ENCODE measurements at places on chromosomes 5 and 9.

- DNase-seq, result no peak
Observed at GRCh38 chr9:91214086-91214485, 147.6 kb downstream of the AUH start.

GRCh38 chr9:20753761-20754160 is 69.7 kb downstream of the FOCAD start:
- DNase-seq, result no peak

- no peak for DNase-seq
Observed at GRCh38 chr9:23682891-23683431, 143.1 kb downstream of the ELAVL2 start.

DNA sequence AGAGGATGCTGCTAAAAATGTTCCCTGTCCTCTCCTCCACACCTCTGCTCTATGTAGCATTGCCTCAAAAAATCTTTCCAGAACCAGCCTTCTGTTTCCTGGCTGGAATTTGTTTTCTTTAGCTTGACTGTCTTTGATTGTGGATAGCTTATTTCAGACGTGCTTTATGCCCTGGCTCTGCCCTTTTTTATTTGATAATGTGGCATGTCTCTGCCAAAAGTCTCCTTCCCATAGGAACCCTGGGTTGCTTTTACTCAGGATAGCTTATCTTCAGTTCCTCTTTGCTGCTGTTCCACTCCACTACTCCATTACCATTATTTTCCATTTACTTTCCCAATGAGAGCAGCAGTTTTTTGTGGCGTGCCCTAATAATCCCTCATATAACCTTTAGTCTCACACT is 885 bp upstream of the TMEM252 start:
- no peak for DNase-seq

DNA sequence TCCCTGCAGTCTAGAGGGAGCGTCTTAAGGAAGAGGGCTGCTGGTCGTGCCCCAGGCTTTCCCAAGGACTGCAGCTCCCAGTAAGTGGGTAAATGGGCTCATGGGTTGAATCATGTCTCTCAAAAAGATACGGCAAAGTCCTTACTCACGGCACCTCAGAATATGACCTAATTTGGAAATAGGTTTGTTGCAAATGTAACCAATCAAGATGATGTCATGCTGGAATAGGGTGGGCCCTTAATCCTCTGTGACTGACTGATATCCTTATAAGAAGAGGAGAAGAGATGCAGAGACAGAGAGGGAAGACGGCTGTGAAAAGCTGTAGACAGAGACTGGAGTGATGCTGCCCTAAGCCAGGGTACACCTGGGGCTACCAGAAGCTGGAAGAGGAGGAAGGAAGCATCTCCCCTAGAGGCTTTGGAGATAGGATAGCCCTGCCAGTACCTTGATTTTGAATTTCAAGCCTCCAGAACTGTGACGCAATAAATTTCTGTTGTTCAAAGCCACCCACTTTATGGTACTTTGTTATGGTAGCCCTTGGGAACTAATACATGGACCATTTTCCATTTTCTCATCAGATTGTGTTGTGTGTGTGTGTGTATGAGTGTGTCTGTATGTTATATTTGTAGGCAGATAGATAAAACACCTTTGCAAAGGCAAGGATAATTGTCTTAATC is 15.0 kb downstream of the GALNT10 start:
- DNase-seq, result peak; percentile 64

- DNase-seq, result no peak
Observed at GRCh38 chr9:74443036-74443750, 53.9 kb upstream of the RORB start.

- DNase-seq, result no peak
Observed at GRCh38 chr5:157030692-157031091, 28.2 kb downstream of the HAVCR1 start.

DNA sequence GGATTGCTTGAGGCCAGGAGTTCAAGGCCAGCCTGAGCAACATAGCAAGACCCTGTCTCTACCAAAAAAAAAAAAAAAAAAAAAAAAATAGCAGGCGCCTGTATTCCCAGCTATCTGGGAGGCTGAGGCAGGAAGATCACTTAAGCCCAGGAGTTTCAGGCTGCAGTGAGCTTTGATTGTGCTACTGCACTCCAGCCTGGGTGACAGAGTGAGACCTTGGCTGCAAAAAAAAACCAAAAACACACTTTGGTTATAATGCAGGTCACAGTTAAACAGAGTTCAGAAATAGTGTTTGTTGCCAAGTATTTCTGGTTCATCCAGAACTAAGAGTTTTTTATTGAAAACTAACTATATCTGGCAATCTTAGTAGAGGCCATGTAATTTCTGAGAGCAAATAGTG is 24.1 kb upstream of the IL6ST start:
- no peak for DNase-seq

DNA sequence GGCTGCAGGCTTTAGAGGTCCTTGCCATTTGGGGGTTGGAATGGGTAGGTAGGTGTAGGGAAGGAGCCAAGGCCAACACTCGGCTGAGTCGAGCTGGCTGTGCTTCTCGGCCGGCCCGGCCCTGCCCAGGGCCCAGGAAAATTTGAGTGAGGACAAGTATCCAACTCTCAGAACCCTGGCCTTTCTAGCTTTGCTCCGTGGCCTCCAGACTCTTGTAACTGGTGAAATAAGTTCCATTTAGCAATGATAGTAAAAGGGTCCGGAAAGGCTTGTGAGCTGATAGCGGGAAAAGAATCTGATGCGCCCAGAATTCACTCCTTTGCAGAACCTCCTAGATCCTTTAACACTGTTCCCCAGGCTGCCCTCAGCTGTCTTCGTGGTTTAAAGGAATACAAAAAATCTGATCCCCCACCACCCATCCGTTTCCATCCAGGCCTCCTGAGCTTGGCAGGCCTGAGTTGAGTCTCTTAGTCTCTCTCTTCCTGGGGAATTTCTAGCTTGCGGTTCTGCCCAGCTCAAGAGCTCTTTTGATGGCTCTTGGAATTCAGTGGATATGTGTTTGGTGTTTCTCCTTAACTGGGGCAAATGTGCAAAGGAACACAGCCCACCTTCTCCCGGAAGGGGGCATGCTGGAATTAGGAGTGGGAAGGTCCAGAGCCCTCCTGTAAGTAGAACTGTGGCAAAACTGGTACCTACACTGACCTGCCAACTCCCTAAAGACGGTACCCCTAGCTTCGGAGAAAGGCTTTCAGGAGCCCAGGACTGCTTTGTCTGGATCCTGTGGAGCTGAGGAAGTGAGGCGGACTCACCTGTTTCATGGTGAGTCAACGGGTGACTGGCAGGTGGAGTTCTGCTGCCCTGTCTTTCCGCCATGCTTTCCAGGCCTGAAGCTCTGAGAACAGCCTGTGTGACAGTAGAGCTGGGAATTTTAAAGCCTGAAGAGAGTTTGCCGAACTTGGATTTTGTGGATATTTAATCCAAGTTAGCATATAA is 1.7 kb downstream of the DMRT3 start:
- no peak for DNase-seq

DNA sequence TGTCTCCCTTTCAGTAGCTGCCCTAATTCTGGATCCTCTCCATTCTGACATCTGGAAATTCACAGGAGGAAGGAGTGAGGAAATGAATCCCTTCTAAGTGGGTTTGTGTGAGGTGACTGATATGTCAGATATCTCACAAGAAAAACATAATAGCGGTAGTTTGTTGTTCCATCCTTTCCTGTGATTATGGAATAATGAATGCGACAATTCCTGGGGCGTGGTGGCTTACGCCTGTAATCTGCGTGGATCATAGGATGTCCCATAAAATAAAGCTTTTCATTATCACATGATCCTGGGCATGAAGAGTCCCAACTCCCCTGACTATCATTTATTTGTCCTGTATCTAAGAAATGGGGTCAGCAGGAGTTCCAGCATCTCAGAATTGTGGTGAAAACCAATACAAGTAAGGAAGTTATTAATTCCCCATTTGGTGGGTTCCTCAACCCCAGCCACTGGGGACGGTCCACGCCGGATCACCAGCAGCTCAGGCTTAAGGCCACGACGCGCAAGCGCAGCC is 375 bp upstream of the C5orf24 start:
- peak; percentile 22 for DNase-seq

DNA sequence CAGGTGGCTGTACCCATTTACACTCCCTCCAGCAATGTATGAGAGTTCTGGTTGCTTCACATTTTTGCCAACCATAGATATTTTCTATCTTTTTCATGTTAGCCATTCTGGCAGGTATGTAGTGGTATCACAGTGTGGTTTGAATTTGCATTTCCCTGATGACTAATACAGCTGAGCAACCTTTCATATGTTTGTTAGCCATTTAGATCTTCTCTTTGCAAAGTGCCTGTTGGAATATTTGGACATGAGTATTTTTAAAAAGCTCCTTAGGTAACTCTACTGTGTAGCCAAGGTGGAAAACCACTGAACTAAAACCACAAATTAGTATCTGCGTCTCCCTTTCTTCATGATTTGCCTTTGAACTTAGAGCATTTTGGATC is 31.9 kb downstream of the IRF1 start:
- peak; percentile 76 for DNase-seq

- no peak for DNase-seq
Observed at GRCh38 chr9:137311986-137312851, 10.1 kb upstream of the NRARP start.

GRCh38 chr5:140075371-140075770 is 32.3 kb upstream of the NRG2 start:
- no peak for DNase-seq

DNA sequence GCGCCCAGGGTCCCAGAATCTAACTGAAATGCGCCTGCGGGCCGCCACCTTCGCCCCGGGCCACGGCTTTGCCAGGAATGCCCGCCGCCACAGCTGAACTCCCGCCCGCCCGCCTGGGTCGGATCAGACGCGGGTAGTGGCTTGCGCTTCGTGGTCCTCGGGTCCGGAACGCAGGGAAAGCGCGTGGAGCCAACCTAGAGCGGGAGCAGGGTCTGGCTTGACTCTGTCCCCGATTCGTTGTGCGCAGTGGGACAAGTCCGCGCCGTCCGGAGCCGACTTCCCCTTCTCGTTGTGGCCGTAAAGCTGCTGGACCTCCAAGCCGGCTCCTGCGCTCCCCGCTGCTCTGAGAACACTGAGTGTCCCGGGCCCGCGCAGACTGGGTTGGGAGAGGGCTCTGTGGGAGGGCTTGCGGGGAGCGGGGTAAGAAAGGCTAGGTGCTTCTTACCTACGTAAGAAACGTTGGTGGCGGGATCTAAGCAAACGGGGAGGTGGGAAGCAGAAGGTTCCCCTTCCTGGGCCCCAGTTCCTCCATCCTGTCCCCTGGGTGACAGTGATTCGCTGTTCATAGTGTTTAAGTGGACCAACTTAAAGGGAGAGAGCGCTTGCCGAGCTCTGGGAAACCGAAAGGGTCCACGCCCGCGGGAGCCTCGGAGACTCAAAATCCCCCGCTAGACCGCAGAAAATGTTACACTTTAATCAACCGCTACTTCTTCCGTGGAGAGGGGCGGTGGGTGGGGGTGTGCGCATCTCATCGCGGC is 4.4 kb upstream of the FOXE1 start:
- DNase-seq, result no peak

GRCh38 chr5:173065155-173065554 is 9.0 kb downstream of the CREBRF start:
- no peak for DNase-seq

GRCh38 chr5:10069637-10070313 is 179.9 kb downstream of the ATPSCKMT start:
- DNase-seq, result no peak

GRCh38 chr9:19288081-19288480 is 57.6 kb downstream of the DENND4C start:
- DNase-seq, result no peak

DNA sequence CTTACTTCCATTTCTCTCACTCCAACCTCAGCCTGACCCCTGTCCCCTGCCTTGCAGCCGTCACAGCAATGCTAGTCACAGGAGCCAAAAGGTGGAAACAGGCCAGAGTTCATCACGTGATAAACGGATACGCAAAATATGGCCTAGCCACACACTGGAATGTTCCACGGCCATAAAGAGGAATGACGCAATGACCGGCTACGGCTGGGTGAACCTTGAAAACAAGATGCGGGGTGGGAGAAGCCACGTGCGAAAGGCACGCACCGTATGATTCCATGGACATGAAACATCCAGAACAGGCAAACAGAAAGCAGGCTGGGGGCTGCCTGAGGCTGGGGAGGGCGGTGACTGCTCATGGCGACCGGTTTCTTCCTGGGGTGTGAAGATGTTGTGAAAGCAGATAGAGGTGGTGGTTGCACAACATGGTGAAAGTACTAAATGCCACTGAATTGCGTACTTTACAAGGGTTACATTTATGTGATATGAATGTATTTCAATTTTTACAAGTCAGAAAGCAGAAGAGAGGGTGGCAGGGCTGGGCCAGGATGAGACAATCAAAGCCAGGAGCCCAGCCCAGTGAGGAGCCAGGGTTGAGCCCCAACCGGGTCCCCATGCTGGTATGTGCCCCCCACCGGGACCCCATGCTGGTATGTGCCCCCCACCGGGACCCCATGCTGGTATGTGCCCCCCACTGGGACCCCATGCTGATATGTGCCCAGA is 117.8 kb upstream of the SARDH start:
- DNase-seq, result peak; percentile 99

GRCh38 chr9:93064392-93065134 is 6.1 kb downstream of the SUSD3 start:
- no peak for DNase-seq

GRCh38 chr5:73952872-73953271 is 326.9 kb downstream of the ARHGEF28 start:
- no peak for DNase-seq

- DNase-seq, result no peak
Observed at GRCh38 chr5:174706997-174707572, 17.3 kb upstream of the MSX2 start.

GRCh38 chr9:98973576-98973975 is 29.9 kb downstream of the COL15A1 start:
- DNase-seq, result no peak

DNA sequence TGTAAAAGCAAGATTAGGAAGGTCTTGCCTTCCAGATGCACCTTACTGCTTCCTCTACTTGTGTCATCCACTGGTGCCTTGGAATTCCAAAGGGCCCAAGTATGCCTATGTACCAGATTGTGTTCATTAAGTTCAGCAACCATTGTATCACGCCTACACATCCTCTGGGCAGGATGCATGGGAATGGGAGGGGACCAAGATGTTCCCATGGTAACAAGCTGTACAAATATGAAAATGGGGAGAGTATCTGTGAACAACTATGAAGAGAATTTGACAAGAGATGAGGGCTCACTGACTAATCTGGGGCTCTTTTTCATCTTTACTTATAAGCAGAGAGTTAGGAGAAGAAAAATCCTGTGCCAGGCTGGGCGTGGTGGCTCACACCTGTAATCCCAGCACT is 137.8 kb upstream of the MAP1B start:
- peak; percentile 4 for DNase-seq

GRCh38 chr9:132201780-132202703 is 40.2 kb downstream of the NTNG2 start:
- no peak for DNase-seq

DNA sequence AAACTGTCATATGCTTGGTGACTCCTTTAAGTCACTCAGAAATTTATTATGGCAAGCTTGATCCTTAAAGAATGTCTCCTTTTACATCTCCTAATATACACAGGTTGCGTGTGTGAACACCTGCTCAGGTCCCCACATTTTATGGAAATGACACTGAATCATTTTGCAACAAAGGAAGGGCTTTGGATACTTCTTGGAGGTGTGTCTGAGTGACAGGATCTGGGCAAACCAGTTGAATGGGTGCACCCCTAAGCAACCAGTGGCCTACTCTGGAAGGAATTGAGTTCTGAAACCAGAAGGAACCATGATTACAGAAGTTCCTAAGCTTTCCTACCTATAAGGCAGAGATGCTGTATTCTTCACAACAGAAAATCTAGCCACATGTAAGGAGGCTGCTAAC is 483.9 kb upstream of the KLF4 start:
- no peak for DNase-seq

- no peak for DNase-seq
Observed at GRCh38 chr5:62341783-62342475, 35.9 kb downstream of the KIF2A start.
